ENCODE measurements at places on chromosomes 3 and 15.

GRCh38 chr15:35626571-35627318 lies 80.8 kb upstream of the DPH6 start:
- no peak for DNase-seq

DNA sequence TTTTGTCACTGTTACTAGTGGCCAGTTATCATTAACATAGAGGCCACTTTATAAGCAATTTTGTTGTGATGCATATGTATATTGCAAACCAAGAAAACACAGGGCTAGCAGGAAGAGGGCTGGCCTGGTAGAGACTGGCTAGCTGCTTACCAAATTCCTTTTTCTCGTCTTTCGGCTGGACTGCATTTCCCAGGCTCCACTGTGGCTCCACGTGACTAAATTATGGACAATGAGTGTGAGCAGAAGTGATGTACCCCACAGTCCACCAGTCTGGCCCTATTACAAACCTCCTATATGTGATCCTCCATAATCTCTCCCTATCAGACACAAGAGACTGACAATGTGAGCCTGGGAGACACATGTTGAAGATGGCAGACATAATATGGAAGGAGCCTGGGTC lies 257.0 kb downstream of the MFSD1 start:
- no peak for DNase-seq

GRCh38 chr3:166190360-166190759 lies 353.1 kb upstream of the BCHE start:
- DNase-seq, result peak; percentile 0

- no peak for DNase-seq
Measured at GRCh38 chr3:172312001-172312400, 136.3 kb downstream of the GHSR start.

- no peak for DNase-seq
Measured at GRCh38 chr3:133188996-133189395, 150.8 kb downstream of the TMEM108 start.

DNA sequence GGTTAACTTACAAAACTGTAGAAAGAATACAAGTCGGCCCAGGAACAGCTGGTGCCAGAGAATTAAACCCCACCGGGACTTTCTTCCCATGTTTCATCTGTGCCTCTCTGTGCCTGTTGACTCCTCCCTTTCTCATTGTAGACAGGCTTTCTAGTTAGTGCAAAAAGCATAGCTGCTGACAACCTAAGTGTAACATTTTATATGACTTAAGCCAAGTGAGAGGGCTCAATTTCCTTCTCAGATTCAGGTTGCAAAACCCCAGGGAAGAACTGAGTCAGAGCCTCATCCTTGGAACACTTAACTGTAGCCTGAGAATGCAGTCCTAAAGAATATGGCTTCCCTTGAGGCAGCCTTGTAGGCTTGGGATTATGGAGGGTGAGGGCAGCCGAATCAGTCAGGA lies 302.5 kb upstream of the AZI2 start:
- DNase-seq, result no peak

DNA sequence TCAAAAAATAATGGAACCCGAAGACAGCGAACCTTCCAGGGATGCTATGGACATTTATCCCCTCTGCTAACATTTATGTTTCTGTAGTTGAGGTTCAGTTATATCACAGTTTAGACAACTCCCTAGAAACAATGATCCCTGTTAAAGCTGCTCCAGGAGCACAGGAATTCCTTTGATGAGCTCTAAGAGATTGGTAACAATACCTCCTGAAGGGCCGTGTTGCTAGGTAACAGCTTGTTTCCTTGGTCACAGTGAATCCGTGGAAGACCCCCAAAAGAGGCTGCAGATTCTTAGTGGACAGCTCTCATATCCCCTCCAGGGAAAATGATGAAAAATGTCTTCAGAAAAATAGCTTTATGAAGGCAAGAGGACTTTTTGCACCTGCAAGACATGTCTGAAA lies 160.2 kb downstream of the SERPINI1 start:
- DNase-seq, result no peak

DNA sequence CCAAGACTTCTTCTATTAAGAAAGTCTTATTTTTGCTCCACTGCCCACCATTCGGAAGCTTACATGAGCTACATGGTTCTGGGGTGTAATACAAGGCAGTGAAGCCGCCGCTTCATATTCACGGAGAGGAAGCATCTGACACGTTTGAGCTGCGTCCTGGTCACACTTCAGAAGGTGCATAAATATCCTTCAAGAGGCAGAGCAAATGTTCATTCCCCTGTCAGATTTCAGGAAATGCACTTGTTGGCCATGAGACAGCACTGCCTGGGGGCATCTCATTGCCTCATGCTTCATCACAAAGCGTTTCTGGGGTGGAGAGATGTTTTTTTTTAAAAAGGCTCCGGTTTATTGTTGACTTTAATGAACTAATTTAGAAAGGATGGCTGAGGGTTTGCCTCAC lies 119.9 kb downstream of the CADPS start:
- no peak for DNase-seq
